ENCODE measurements at places on chromosomes 3 and 15.

- no peak for DNase-seq
These were observed 506.8 kb upstream of the PPP2R3A start for GRCh38 chr3:135458541-135459322.

DNA sequence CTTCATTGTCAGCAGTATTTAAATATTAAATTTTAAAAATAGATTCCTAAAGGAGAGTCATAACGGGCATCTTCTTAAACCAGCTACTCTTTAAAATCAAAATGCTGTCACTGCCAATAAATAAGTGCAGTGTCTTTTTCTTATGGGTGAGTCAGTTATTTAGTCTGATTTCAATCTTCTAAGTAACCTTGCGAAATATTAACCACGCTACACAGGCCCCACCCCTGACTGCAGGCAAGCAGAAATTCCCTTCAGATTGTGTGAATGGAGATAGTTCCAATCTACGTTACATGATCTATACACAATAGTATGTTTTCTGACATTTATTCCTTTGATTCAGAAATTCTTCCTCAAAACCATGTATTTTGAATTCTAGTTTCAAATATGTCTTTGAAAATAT is 141.5 kb downstream of the GADL1 start:
- DNase-seq: no peak

DNA sequence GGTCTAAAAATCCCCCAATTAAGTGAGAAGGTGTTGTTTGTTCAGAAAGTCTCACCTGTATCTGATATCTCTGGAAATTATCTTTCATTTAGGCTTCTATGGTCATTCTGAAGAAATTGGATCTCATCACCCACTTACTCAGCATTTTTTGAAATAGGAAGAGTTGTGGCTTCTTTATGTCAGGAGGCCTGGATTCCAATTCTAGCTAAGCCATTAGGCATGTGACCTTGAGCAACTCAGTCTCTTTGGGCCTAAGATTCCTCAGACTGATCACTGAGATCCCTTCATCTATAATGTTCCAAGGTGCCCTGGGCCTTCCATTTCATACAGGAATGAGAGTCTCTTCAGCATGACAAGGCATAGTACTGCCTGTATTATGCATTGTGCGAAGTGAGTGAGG is 70.3 kb downstream of the ARHGEF26 start:
- DNase-seq: no peak

GRCh38 chr15:97045666-97046421 is 715.3 kb downstream of the NR2F2 start:
- DNase-seq: no peak

GRCh38 chr3:44924457-44925084 is 50.2 kb downstream of the TGM4 start:
- DNase-seq: no peak

DNA sequence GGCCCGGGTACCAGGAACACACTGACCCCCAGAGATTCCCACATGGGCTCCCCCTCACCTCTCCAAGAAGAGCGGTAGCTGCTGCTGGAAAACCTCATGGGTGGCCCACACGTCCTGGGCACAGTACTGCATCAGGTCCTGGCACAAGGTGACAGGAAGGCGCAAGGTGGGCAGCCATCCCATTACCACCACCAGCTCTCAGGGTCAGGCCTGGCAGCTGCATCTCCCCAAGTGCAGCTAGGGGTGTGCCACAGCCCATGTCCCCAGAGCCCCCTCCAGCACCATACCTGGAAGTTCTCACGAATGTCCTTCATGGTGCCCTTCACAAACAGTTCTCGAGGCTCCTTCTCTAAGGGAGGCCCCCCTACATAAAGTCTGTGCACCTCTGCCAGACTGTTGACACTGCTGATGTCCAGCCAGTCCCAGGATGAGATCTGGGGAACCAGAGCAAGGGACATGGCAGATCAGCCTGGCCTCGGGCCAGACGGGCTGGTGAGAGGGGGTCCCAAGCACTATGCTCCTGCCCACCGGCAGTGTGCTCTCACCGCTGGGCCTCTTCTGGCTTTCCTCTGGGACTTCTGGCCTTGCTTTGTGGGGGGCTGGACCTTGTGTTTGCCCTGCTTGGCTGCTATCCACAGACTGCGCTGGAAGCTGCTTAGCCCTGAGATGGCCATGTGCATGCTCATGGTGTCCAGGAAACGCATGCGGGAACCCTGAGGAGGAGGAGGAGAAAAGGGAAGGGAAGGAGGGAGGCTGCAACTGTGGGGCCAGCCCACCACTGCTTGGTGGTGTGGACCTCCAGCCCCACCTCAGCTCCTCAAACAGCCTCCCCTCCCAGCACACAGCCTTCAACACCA is 6.0 kb downstream of the POLG start:
- no peak for DNase-seq

GRCh38 chr3:96931119-96931862 is 116.9 kb downstream of the EPHA6 start:
- no peak for DNase-seq

DNA sequence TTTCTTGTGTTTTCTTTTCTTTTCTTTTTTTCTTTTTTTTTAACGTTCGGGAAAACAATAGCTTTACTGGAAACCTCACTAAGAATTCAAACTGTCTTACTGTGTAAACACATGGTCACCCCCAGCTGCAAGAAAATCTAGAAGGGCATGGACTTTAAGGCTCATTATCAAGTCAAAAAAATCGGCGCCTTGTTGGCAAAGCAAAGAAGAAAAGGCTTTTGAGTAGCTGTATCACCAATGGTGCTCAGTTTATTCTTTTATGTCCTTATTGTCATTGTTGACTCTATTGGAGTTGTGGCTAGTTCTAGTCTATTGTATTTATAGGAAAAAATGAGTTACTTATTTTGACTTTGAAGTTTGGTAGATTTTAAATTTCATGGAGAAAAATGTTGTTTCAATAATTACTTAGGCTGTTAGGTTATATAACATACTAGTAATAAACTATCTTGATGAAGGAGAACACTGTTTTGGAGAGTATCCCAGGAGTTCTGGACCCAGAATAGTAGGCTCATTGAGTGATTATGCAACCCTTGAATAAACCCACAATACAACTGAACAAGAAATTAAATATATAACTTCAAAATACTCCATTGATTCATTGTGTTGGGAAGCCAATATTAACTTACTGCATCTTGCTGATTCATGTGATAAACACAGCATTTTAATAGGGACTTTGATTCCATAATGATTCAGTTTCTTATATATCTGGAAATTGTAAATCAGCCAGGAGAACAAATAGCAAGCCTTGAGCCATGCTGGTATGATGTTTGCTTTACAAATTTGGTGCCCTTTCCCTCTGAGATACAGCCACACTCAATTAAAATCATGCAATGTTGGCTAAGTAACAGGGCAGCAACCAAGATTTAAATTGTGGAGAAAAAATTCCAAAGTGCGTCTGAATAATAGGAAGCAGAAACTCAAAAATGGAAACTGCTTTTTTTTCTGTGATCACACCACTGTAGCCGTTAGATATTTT is 27.8 kb upstream of the GOLIM4 start:
- DNase-seq: no peak

DNA sequence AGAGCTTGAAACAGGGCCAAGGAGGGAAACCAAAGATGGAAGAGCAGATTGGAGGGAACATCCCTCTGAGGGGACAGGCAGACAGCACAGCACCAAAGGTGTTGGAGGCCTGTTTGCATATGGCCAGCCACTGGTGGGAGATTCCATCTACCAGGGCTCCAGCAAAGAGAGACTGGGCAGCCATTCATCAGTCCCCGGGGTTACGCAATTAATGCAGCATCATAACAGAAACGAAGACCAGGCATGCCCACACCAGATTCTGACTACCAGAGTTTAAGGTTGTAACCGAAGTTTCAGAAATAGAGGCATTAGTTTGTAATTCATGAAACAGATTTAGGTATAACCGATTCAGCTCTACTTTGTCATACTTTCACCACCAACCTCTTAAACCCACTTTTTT is 58.1 kb downstream of the COL8A1 start:
- DNase-seq: no peak

DNA sequence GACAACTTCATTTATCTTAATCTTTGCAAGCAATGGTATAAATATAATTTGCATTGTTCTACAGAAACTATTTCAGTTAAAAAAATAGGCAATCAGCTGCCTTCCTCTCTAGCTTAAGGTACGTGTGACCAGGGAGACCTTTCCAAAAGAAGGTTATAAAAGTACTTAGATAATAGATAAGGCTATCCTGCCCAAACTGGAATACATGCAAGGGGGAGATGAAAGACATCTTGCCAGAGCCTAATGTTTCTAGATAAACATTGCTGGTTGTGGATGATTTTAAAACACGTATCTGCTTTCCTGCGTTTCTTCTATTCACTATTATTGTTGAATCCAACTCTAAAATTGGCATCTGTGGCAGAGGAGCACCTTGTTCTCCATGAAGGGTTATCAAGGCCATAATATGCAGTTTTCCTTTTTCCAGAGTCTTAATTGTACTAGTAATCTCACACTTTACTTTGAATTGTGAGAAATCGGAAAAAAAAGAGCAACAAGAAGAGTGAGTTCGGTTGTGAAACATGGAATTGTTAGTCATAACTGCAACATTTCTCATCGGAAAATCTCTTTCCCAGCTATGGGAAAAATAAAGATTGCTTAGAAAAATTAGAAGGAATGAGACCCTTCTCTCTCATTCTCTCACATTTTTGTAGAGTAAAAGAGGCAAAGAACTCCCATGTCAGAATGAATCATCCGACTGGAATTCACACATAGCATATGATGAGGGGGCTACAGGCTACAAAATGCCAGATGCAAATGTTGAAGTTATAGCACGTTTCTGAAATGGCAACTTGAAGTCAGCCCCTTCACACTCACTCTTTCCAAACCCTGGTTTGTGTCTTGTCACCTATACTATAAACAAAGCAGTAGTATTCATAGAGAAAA is 936.1 kb upstream of the NR2F2 start:
- peak; percentile 26 for DNase-seq

GRCh38 chr3:119069725-119070124 is 35.1 kb upstream of the IGSF11 start:
- DNase-seq: no peak

DNA sequence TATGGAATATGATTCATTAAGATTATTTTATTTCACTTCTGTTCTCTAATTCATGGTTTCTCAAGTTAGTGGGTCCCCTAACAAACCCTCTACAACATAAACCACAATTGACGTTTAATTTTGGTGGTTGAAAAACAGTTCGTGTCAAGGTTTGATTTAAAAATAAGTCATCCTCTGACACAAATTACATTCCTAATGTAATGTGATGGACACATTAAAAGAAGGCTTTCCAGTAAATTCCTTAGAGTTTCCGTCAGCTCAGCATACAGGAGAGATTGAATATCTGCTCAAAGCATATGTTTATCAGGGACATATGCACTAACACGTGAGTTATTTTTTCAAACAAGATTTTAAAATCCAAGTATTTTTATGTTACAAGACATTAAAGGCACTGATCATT is 626.5 kb upstream of the ADAMTS9 start:
- DNase-seq: no peak

GRCh38 chr15:51110171-51110570 is 15.5 kb upstream of the TNFAIP8L3 start:
- no peak for DNase-seq

Measured in hindlimb muscle (tissue), 1 donor.